Nasal cavity respiratory epithelium epithelial cell of viscerocranial mucosa (primary cell): ENCODE measurements at places on chromosomes 3 and 15. TPM values are rescaled to one million over a fixed set of nuclear protein-coding genes. Genes with fewer than 3 reads are reported as not detected.

The ROPN1 gene
- total RNA-seq, result not detected in 2 replicates

The ZNF80 gene
- not detected in 2 replicates for total RNA-seq

The ST6GAL1 gene
- total RNA-seq, result 8.9 and 35.4 TPM in 2 replicates

The ATP10A gene
- total RNA-seq, result under 0.01 and 1.00 TPM in 2 replicates

The GABRA5 gene
- not detected in 2 replicates for total RNA-seq

The ADAMTS7 gene
- total RNA-seq, result 0.34 and 5.0 TPM in 2 replicates
